Ovary (tissue), 10 donors: ENCODE measurements at places on chromosomes 13 and 19. TPM values are rescaled to one million over a fixed set of nuclear protein-coding genes. Genes with fewer than 3 reads are reported as not detected.
A peak's percentile ranks its signal among the peaks of the same experiment; 100 is the strongest.

- H3K36me3 ChIP-seq = no peaks in the 10 kb centered on the region
- peak overlapping the region; percentile 92 for H3K27ac ChIP-seq
- H3K27me3 ChIP-seq = no peaks in the 10 kb centered on the region
- H3K4me3 ChIP-seq = peak overlapping the region; percentile 21
These were observed 7.2 kb downstream of the ZBTB7A start for GRCh38 chr19:4059453-4059871.

GRCh38 chr13:59261928-59262488 is 901.7 kb downstream of the DIAPH3 start:
- no peaks in the 10 kb centered on the region for H3K4me1 ChIP-seq
- H3K4me3 ChIP-seq = no peak overlapping the region
- no peaks in the 10 kb centered on the region for H3K36me3 ChIP-seq

Gene ZSCAN4
- not detected for total RNA-seq

DNA sequence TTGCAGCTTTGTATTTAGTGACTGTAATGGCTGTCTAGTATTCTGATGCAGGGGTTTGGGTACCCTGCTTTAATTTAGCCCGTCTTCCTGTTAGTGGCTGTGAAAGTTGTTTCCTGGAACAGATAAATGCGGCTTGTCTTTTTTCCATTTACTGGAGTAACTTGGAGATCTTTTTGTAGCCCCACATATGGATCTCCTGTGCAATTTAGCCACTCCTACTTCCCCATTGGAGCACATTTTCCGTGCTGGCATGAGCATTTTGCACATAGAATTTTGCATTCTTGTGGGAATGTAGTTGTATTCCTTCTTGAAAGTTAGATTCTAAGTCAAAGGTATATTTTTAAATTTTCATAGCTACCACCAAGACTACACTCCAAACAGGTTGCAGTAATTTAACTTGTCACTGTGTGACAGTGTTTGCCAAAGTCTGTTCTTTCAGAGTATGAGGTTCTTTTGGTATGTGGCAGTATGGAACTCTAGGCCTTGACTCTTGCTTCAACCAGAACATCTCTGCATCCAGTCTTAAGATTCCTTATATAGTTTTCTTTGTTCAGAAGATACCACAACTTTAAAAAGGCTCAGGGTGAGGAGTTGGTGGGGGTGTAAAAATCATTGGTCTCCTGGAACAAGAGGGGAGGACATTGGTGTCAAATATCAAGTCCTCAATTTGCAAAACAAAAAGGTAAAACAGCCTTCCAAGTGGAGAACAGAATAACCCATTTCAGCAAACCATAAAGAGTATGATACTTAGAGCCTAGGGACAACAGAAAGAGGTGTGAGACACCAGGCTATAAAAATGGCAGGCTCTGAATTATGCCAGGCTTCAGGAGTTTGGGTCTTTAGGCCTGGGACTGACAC is 21.1 kb upstream of the CCDC97 start:
- DNase-seq = no peak
- no peak overlapping the region for H3K27ac ChIP-seq
- no peaks in the 10 kb centered on the region for H3K36me3 ChIP-seq

GRCh38 chr19:15476325-15476724 is 3.0 kb downstream of the PGLYRP2 start:
- H3K27me3 ChIP-seq = no peaks in the 10 kb centered on the region
- H3K4me3 ChIP-seq = no peak overlapping the region
- no peaks in the 10 kb centered on the region for H3K4me1 ChIP-seq
- H3K36me3 ChIP-seq = no peaks in the 10 kb centered on the region
- no peak overlapping the region for H3K27ac ChIP-seq

DNA sequence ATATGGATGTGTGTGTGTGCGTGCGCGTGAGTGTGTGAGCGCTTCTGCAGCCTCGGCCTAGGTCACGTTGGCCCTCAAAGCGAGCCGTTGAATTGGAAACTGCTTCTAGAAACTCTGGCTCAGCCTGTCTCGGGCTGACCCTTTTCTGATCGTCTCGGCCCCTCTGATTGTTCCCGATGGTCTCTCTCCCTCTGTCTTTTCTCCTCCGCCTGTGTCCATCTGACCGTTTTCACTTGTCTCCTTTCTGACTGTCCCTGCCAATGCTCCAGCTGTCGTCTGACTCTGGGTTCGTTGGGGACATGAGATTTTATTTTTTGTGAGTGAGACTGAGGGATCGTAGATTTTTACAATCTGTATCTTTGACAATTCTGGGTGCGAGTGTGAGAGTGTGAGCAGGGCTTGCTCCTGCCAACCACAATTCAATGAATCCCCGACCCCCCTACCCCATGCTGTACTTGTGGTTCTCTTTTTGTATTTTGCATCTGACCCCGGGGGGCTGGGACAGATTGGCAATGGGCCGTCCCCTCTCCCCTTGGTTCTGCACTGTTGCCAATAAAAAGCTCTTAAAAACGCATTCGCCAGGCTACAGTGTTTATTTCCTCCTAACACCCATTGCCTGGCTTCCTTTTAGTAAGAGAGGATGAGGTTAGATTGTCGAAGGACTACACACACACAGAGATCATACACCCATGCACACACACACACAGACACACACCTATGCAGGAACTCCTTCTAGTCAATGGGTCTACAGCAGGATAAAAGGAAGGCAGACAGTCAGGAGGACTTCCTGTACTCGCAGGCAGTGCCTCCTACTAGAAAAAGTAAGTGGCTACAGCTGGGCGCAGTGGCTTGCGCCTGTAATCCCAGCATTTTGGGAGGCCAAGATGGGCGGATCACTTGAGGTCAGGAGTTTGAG is 7.1 kb downstream of the FOSB start:
- DNase-seq = no peak
- no peak overlapping the region for H3K27ac ChIP-seq
- H3K27me3 ChIP-seq = no peaks in the 10 kb centered on the region
- H3K4me3 ChIP-seq = no peak overlapping the region
- peaks cover 6% of the 10 kb centered on the region for H3K4me1 ChIP-seq

GRCh38 chr13:114035583-114036531 is 62.0 kb upstream of the C13orf46 start:
- H3K36me3 ChIP-seq = no peaks in the 10 kb centered on the region
- DNase-seq = no peak
- no peaks in the 10 kb centered on the region for H3K27me3 ChIP-seq
- peaks cover 8% of the 10 kb centered on the region for H3K4me1 ChIP-seq
